ENCODE measurements at places on chromosomes 12 and 14.

DNA sequence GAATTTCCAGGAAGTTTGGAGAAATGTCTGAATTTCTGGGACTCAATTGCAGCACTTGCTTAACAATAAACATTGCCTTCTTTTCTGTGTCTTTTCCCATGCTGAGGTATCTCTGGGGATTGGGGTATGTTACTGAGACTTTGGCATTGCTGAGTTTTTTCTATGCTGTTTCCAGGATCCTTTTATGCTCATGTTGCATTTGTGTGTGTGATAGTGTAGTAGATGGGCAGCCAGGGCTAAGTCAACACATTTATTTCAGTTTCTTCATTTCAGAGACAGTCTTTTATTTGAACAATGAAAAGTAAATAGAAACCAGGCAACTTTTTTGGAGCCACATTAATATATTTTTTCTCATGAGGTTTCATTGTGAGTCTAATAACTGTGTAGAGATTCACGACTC lies 1160.3 kb upstream of the TMEM132C start:
- no peak for DNase-seq

GRCh38 chr12:123971449-123971769 lies 1.2 kb downstream of the CCDC92 start:
- DNase-seq = no peak

DNA sequence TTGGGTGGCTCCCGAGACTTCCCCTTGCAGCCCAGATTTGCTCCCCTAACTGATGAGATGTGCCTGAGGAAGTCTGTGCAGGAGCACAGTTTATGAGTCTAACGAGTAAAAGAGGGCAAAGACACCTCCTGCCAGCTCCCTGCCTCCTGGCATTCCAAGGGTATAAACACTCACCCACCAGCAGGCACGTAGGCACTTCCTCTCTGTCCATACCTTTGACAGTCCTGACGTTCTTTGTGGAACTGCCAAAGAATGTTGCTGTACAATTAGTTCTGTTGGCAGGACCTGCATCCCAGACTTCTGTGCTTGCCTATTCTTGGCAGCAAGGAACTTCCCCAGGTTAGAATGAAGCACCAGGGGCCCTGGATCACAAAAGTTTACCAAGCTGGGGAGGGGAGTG lies 889.3 kb downstream of the BCL11B start:
- DNase-seq = no peak

DNA sequence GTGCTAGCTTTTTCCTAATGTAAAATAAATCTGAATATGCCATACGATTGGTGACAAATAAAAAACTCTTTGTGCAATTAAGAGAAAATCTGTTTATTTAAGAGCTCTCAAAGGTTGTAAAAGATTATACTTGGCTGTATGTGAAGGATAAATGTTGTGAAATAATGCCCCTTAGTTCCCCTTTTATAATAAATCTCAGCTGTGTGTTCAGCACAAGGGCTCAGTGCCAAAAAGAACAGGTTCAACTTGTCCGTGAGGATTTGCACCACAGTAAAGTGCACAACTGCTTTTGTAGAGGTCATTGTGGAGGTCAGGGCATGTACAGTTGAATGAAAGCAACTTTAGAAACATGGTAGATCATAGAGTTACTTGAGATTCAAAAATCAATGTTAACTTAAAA lies 118.6 kb downstream of the TRMT5 start:
- DNase-seq = no peak

GRCh38 chr14:96783915-96784224 lies 13.3 kb upstream of the VRK1 start:
- no peak for DNase-seq

DNA sequence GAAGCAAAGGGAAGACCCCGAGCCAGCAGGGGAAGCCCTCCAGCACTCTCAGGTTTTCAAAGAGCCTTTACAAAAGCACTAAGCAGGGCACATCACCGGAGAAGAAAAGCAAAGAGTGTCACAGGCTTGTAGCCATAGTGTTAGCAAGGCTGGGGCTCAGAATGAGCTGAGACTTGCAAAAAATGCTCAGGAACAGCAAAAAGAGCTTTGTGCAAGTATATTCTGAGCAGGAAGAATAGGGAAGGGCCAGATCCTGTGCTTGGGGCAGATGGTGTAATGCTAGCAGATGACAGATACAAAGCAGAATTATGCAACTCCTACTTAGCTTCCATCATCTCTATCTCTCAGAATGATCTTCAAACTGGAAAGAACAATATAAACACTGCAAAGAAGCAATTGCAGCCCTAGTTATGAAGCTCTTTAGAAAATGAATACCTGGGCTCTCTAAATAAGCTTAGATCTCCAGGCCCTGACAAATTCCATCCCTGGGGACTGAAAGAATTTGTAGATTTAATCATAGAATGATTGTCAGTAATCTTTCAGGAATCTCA lies 23.7 kb upstream of the PARP11 start:
- DNase-seq = no peak

DNA sequence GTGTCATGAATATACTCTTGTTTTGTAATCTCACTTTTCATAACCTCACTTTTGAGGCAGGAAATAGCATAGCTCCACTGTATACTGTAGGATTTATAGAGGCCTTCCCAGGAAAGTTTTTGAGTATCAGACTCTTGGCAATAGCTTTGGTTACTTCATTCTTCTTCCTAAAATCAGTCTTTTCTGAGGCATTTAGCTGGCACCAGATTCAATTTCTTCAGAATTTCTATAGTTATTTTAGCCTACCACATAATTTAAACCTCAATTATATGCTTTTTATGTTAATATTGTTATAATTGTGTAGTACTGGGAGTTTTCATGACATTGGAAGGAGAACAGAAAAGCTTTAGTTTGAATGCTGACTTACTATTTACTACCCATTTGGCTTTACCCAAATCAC lies 322.3 kb upstream of the FAR2 start:
- DNase-seq = no peak

GRCh38 chr12:65561798-65562382 lies 262.4 kb upstream of the HMGA2 start:
- no peak for DNase-seq

GRCh38 chr12:6575648-6576047 lies 7.6 kb upstream of the NOP2 start:
- no peak for DNase-seq
